Activated CD8-positive, alpha-beta memory T cell treated with anti-CD3 and anti-CD28 coated beads for 24 hours (primary cell): ENCODE measurements at places on chromosomes 2 and 18.

DNA sequence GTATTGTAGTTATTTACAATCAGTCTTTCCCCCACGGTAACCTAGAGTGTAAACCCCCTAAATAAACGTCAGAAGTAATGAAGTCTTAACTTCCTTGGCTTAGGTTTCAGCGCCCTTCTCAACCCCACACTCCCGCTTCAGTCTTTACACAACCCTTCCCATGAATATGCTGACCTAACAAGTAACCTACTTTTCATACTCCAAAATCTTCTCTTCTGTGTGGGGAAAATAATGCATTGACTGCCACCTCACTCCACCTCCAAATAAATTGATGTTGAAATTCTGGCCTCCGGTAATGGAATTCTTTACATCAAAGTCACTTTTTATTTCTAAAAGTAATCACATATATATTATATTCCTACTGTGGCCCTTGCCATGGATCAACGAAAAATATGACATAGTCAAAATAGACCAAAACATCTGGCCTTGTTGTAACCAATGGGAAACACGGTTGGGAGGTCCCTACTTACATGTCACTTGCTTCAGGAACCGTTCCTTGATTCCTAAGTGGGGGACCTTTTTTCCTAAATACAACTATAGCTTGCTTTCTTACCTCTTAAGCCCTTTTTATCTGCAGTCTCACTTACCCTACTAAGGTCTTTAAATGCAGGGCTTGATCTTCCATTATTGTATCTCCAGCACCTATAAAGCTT, 961 bp downstream of the GEN1 start:
- DNase-seq, result no peak

DNA sequence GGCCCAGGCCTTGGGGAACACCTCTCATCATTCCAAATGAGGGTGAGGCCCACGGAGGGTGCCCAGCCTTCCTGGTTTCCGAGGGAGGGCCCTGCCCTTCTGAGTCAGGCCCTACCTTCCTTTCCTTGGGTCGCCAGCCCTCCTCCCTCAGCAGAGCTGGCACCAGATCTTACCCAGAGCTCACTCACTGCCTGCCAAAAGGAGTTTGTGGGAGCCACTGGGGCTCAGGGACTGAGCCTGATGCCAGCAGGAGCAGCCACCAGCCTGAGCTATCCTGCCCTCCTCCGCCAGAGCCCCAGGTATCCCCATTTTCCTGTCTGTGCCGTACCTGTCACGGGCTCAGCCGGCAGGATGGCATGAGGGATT, 64.1 kb downstream of the NRP2 start:
- DNase-seq, result no peak

DNA sequence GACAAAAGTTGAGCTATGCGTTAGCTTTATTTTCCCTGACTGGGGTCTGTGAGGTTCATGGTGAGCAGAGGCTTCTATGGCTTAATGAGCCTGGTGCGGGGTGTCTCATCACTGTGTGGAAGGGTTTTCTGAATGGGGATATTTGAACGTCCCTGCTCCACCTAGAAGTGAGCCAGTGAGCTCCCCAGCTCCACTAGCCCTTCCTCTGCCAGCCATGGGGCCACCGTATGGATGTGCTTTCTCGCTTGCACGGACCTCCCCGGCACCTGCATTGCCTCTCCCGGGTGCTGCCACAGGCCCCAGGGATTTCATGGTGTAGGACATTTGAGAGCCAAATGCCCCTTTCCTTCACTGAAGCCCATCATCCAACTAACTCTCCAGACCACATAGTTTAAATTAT, 37.8 kb downstream of the CYP26B1 start:
- no peak for DNase-seq

GRCh38 chr18:6145645-6146306, 250.5 kb upstream of the TMEM200C start:
- no peak for DNase-seq

GRCh38 chr2:157443795-157444640, at the start of gene CYTIP:
CYTIP (minus strand) TSS chr2:157444089; CDS start chr2:157444020, 69 bp downstream.
- peak; percentile 88 for DNase-seq

DNA sequence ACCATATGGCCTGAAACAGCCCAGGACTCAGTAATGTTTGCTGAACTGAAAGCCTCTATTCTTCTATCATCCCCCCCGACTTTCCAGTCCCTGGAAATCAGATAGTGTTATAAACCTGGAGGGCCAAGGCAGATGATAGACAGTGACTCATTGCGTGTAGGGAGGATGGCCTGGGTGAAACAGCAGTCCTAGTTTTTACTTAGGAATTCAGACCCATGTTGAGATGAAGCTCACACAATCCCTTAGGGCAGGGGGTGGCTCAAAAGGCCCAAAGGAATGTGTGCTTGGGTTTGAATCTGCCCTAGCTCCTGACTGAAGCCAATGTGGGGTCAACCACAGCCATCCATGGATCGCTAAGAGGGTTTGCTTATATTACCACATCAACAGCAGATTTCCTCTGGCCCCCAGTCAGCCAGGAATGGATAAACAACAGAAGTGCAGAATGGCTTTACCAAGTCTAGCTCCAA, 43.9 kb upstream of the STPG4 start:
- DNase-seq, result no peak

GRCh38 chr2:70986499-70987189, 8.0 kb downstream of the TEX261 start:
- DNase-seq, result peak; percentile 52

DNA sequence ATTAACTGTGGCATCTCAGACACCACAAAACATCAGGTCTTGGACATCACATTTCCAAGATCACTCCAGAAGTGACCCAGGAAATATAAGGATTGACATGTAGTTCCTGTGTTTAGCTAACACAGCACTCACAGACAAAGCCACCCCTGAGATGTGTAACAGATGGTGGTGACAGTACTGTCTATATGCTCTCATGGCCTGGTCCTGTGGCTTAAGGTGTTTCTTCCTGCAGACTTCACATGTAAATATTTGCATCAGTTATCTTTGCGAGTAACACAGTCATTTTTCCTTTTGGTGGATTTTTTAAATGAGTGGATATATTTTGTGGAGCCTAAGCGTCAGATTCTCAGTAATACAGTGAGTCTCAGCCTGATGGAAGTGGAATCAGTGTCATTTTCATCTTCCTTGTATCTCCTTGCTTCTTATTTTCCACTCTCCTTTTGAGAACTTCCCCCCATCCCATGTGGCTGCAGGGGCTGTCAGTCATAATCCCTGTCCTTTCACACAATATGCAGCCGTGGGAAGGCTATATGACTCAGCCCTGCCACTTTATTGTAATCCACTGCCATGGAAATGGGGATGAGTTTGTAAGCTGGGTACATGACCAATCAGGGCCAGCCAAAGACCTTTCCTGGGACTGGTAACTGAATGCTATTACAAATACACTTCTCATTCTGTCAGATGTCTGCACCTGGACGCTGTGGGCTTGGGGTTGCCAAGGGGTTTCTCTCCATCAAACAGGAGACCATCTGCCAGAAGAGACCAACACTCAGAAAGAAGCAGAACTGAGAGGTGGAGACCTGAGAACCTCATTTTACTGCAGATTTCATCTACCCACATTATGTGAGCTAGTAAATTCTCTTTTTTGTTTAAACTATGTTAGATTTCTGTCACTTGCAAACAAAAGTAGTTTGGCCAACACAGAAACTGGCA, 74.3 kb downstream of the ICOS start:
- no peak for DNase-seq

- no peak for DNase-seq
These were observed 15.6 kb downstream of the CNOT9 start for GRCh38 chr2:218583983-218584850.

GRCh38 chr18:63306819-63307550, 12.6 kb downstream of the BCL2 start:
- no peak for DNase-seq

- DNase-seq, result peak; percentile 17
These were observed 15.5 kb downstream of the TTC32 start for GRCh38 chr2:19886261-19886660.
